ENCODE measurements at places on chromosomes 3 and 15.

DNA sequence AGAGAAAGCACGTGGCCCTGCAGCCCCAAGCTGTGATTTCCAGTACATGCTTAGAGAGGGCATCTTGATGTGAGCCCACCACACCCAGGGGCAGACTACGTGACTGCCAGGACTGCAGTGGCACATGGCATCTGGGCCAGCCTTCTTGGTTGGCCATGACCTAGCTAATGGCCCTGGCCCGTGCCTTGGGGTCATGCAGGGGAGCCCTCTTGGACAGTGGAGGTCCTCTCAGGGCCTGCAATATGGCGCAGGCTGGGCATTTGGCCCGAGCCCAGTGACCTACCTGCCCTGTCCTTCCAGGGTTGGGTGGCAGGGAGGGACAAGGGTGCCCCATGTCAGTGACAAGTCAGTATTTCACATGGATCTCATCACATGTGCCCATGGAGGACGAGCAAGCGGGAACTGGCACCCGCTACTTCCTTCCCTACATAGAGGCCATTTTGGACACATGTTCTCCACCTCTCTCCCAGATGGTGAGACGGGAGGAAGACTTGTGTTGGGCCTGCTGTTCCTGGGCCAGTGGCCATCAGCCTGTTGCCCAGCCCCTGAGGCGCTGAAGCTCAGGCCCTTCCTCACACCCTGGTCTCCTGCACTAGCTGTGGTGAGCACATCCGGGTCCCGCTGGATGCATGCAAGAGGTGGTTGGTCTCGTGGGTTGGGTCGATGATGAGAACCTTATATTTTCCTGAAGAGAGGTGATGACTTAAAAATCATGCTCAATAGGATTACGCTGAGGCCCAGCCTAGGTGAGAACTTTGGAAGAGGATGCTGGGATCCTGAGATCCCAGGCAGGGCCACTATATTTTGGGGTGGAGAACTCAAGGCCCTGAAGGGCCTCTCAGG, 195.6 kb downstream of the UBE3A start:
- DNase-seq, result no peak

DNA sequence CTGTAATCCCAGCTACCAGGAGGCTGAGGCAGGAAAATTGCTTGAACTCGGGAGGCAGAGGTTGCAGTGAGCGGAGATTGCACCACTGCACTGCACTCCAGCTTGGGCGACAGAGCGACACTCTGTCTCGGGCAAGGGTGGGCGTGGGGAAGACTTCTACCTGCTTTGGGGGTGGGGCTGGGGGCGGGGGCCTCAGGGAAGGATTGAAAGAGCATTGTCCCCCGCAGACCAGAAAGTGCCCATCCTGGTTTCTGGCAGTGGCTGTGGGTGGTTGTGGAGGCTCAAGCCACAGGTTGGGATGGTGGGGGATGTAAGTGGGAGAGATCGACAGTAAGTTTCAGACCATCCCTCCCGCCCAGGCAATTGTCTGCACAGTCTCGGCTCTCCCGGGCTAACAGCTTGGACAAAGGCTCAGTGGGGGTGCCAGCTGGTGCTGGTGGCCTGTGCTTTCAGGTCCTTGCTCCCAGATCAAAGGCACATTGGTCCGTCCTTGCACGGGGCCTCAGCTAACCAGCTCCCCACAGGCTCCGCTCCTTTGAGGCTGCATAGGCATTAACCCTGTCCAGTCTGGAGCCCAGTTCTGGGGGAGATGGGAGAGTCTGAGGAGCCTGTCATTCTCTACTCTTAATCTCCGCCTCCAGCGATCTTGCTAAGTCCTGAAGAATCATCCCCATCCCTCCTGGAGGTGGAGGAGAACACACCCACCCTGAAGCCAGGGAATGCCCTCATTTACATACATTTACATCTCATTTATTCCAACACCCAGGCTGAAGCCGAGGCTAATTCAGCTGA, 8.6 kb downstream of the SCN5A start:
- no peak for DNase-seq

GRCh38 chr3:48560648-48561018, 2.9 kb downstream of the UCN2 start:
- DNase-seq, result no peak

GRCh38 chr3:28634019-28634418, 285.4 kb upstream of the AZI2 start:
- DNase-seq, result no peak

GRCh38 chr3:51436998-51437639, 46.0 kb downstream of the RBM15B start:
- no peak for DNase-seq

GRCh38 chr15:72585476-72586058, 68.9 kb upstream of the GOLGA6B start:
- no peak for DNase-seq

- DNase-seq, result no peak
Observed at GRCh38 chr3:128324911-128325592, 141.6 kb downstream of the DNAJB8 start.

- DNase-seq, result no peak
Observed at GRCh38 chr3:123678108-123678511, 93.3 kb upstream of the HACD2 start.

GRCh38 chr15:40097968-40098476, 10.7 kb downstream of the BMF start:
- no peak for DNase-seq

DNA sequence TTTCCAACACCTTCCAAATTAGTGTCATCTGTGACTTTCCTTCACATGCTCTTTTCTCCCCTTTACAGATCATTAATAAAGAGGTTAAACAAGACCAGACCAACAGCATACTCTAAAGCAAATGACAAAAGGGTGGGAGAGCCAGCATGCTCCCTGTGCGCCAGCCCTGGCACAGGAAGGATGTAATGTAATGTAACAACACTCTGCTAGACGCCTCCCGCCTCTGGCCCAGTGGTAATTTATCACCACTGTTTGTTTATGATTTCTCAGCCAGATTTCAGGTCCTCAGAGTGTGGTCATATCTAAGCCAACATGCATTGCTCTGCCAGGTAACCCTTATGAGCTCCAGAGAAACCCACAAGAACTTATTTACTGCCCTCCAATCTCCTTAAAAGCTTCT, 189.5 kb upstream of the WNT5A start:
- no peak for DNase-seq

DNA sequence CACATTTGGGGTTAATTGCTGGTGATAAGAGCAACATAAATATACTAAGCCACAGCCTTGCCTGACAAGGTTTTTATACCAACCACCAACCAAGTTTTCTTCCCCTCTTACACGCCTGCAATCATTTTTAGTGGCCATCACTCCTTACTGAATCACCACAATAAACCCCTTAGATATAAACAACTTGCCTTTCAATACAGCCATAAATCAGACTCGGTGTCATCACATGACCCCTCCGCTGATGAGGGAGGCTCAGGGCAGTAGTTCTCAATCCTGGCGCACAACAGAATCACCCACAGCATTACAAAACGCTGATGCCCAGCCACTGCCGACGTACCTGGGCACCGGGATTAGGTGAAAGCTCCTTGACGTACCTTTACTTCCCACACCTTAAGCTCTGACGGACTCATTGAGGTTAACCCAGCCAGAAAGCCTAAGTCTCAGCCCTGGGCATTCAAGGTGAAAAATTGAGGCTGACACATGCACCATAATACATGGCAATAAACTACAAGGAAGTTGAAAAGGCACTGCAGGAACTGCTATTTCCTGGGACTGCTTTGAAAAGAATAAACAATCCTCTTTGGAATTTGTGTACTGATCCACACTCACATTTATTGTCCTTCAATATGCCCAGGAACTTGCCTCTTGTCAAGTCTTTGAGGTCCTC, 17.1 kb downstream of the ADCY5 start:
- no peak for DNase-seq

GRCh38 chr3:182284793-182285192, 508.5 kb upstream of the ATP11B start:
- DNase-seq, result no peak

GRCh38 chr15:74130155-74130848, at the start of gene ISLR2:
Gene ISLR2, plus strand, starts transcription at chr15:74130586. Its CDS starts 2,169 bp downstream, at chr15:74132755.
- no peak for DNase-seq

DNA sequence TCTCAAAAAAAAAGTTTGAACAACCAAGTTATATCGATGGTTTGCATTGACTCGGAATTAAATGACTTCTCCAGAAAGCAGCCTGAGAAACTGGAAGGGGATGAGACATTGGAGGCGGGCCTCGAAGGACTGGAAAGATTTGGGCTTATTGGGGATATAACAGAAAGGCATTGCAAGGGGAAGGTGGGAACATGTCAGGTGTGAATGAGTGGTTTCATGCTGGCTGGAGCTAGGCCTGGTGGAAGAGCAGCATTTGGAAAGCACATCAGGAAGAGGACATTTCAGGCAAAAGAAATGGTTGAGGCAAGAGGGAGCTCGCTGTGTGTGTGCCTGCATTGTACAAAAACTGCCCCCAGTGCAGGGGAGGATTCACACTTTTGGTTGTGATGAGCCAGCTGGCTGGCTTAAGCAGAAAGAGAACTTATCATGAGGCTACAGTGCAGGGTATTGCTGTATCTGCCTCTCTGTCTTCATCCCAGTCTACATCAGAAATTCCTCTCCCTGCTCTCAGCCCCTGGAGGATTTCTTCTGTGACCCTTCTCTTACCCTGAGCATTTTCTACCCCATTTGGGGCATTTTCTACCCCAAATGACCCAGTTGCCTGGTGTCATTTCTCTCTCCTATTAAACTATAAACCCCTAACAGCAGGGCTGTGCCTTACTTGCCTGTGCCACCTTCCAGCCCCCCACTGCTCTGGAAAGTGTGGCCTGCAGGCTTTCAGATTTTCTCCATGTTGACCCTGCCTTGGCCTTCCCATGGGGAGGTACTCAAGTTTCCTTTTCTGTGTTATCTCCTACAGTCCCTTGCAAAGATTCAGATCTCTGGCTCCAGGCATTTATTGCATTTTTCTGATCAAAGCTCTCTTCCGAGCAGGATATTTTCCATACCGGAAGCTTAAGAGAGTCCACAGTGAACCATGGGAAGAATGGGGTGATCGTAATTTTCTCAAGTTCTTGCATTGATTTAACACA, 64.4 kb upstream of the FLNB start:
- no peak for DNase-seq

GRCh38 chr3:18474202-18474601, 49.1 kb upstream of the SATB1 start:
- DNase-seq, result no peak

DNA sequence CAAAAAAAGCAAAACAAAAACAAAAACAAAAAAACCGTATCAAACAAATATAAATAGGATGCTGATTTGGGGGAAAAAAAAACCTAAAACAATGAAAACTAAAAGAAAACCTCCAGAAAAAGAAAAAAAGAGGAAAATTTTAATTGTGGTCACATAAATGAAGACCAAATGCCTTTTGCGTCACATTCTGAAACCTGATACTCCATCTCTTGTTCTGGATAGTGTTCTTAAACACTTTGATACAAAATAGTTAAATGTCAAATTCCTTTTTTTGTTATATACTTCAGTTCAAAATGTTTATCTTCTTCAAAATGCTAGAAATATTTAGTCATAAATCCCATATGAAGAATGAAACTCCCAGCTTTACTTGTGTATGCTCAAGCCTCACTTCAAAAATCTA, 31.0 kb downstream of the COPS2 start:
- DNase-seq, result no peak

GRCh38 chr3:39903253-39903652, 93.8 kb downstream of the MYRIP start:
- no peak for DNase-seq

- DNase-seq, result peak; percentile 33
Observed at GRCh38 chr3:49723296-49723627, 489 bp downstream of the GMPPB start.

GRCh38 chr3:197025736-197026480, 3.7 kb downstream of the MELTF start:
- no peak for DNase-seq

GRCh38 chr3:96192966-96193550, 621.3 kb upstream of the EPHA6 start:
- no peak for DNase-seq

DNA sequence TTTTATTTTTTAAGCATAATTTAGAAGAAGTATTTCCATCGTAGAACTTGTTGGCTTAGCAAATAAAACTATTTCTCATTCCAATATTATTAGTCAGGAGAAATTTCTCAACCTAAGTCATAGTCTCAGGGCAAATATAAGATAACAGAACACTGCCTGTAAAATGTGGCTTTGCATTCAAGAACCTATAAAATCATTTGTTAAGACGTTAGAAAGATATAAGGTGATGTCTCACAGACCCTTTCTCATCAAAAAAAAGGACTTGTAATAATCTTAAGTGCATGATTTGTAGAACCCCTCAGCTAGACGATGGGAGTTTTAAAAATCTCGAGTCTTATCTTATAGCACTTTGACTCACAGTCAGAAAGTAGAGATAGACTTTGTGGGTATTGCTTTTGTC, 314.7 kb upstream of the CFAP20DC start:
- no peak for DNase-seq

- no peak for DNase-seq
Observed at GRCh38 chr3:112089956-112090886, 4.0 kb downstream of the C3orf52 start.

- no peak for DNase-seq
Observed at GRCh38 chr3:146796078-146796477, 190.9 kb upstream of the PLSCR5 start.

DNA sequence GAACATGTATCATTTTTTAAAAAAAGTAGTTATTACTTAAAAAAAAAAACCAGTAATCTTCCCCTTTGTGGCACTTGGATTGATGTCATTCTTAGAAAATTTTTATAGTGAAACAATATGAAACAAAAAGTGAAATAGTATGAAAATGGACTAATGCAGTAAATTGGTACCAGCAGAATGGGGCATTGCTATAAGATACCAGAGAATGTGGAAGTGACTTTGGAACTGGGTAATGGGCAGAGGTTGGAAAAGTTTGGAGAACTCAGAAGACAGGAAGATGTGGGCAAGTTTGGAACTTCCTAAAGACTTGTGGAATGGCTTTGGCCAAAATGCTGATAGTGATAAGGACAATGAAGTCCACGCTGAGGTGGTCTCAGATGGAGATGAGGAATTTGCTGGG, 66.6 kb downstream of the TTC23 start:
- no peak for DNase-seq

DNA sequence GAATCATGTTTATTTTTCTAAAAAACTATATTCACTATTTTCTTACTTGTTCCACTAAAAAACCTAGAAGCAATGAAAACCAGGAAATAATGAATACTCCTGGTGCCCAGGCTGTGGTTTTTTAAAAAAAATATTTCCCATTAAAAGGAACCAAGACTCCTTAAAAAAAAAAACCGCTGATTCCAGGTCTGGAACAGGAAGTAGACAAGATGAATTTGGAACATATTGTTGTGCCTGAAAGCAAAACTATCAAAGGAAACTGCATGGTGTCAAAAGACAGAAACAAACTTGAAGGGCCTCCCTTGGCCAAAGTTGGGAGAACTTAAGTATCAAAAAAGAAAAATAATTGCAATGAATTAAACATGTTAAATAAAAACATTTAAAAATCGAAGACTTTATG, 245.3 kb upstream of the P2RY1 start:
- no peak for DNase-seq

- DNase-seq, result no peak
Observed at GRCh38 chr3:188747489-188747888, 424.3 kb upstream of the TPRG1 start.

DNA sequence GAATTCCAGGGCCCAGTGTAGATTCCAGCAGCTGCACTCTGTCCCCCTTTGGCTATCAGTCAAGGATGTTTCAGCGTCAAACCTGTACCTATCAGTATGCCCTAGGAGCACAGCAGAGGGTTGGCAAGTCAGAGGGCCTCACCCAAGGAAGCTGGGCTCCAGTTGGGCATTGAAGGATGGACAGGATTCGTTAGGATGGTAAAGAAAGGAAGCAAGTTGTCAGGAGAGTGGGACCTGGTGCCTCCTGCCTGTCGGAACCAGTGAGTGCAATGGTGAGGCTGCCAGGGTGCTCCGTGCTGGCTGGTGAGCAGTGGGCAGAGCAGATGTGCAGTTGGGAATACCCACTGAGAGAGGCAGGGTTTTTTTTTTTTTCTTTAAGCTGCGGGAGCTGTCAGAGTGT, 157.2 kb downstream of the CHDH start:
- no peak for DNase-seq
